NCI-H2107 (cell line): ENCODE measurements at places on chromosomes 2 and 18.

DNA sequence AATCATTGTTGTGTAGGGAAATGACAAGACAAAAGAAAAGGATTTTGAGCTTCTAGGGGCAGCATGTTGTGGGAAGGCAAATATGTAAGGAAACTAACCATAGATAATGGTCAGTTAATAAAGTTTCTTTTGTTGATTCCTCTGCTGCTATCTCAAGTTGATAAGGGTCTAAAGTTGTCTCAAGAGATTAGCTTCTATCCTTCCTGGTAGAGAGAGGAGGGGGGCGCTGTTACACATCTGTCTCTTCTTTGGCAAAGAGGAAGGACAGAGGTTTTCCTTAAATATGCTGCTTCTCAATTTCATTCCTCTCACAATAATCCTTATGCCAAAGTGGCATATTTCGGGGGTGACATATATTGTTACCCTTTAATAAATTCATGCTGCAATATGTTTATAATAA is 944.0 kb downstream of the DPP10 start:
- no peak for DNase-seq

- DNase-seq = no peak
These were observed 668.4 kb downstream of the TMEM182 start for GRCh38 chr2:103430191-103430590.

GRCh38 chr2:164803776-164804466 is 37.7 kb downstream of the COBLL1 start:
- no peak for DNase-seq

DNA sequence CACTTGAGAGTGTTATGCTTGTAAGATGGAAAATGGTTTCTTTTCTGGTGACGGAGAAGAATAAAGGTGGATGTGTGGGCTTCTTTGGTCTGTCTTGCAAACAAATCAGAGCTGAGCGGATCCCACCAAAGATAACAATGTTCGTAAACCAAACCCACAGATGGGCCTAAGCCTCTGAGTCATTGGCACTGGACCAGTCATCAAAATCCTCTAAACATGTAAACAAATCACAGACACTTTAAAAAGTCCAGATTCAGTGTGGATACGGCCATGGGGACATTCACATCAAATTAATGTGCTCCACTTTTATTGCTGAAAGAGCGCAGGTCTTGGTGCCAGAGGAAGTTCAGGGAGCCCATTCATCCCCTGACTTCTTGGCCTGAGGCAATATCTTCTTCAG is 60.5 kb upstream of the TMEM200C start:
- DNase-seq = no peak

GRCh38 chr2:152961351-152961750 is 242.9 kb downstream of the ARL6IP6 start:
- no peak for DNase-seq

- no peak for DNase-seq
These were observed 56.5 kb downstream of the SLC8A1 start for GRCh38 chr2:40395169-40396073.

DNA sequence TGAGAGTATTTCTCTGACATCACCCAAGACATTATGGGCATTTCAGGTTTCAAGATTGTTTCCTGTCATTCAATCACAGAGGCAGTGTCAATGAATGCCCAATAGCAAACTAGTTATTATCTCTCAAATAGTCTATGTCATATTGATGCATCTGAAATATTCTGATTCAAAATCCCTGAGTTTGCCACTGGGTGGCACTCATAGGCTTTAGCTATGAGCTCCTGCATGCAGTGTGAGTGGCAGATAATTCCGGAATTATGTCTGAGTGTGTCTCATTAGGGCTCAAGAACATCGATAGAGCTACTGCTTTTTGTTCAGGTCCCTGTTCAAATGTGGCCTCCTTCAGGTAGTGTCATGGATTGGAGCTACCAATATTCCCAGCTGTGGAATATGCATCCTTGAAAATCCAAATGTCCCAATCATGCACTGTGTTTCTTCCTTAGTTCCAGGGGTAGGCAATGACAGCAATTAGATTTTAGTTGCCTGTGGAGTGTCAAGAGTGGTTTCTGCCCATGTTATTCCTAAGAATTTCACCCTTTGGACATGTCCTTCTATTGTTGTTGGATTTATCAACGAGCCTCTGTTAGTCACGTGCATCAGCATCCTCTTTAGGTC is 7.8 kb upstream of the OR6B3 start:
- DNase-seq = peak; percentile 7

- DNase-seq = no peak
These were observed 24.7 kb downstream of the DGKD start for GRCh38 chr2:233379034-233379433.

DNA sequence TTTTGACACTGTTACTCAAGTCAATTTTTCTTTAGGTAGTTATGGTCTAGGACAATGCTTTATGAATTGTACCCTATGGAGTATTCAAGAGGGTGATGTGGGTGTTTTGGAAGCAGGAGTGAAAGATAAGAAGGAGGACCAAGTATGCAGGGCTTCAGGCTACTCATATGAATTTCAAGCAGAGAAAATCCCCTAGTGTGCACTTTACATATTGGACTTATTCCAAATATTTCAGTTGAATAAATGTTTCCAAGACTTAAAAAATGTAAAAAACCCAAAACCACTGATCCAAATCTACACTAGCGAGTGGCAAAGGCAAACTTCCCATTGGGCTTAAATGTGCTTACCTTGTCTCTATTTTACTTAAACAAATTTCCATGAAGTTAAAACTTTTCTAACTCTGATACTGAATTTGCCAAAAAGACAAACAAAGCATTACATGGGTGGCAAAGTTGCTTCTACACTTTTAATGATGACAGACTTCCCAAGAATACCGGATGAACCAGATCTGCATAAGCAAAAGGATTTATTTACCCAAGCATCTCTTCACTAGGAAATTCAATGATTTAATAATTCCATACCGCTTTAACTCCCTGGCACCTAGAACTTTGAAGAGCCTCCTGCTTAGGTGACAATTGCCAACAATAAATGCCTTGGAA is 1233.5 kb upstream of the NXPH2 start:
- DNase-seq = no peak

GRCh38 chr2:43745457-43745856 is 28.4 kb upstream of the DYNC2LI1 start:
- DNase-seq = no peak

GRCh38 chr2:44189104-44189503 is 20.4 kb downstream of the PPM1B start:
- no peak for DNase-seq

- no peak for DNase-seq
These were observed 2.9 kb downstream of the ANKMY1 start for GRCh38 chr2:240554767-240555493.

DNA sequence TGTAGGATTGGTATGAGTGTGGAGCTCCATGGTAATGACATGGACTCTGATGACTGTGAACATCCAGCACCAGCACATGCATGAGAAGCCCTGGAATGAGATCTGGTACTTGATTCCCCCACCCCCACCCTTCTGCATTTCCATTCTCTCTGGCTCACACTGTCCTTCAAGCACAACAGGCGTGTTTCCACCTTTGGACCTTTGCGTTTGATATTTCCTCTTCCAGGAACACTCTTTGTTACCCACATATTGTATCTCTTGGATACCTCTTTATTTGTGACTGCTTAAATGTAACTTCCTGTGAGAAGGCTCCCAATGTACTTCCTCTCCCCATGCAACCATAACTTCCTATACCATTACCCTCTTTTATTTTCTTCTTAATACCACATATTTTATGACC is 263.8 kb downstream of the HNMT start:
- DNase-seq = no peak

GRCh38 chr2:123086613-123087385 is 938.3 kb upstream of the CNTNAP5 start:
- DNase-seq = no peak

GRCh38 chr2:168114619-168115018 is 132.8 kb downstream of the STK39 start:
- DNase-seq = no peak

DNA sequence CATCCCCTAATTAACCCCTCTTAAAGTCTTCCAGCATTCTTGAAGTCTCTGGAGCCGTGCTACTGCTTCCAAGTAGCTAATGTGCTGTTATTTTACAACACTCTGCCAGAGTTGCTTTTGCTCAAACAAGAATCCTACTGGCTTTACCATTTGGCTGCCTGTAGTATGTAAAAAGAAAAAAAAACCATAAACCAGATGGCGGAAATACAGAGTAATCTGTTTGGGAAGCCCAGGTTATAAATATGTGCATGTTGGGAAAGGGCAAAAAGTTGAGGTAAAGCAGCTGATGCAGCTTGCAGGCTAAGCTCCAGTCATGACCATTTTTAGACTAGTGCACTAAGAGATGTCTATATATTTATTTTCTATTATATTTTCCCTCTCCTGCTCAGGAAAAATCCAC is 313.2 kb upstream of the ETAA1 start:
- DNase-seq = no peak
